Gastroesophageal sphincter (tissue), 4 donors: ENCODE measurements at places on chromosomes 4 and X. TPM values are rescaled to one million over a fixed set of nuclear protein-coding genes. Genes with fewer than 3 reads are reported as not detected.

HTR2C gene
- total RNA-seq, result not detected

HPGD gene
- total RNA-seq, result 178 TPM

BEX3 gene
- total RNA-seq, result 117 TPM

SFRP2 gene
- 20.1 TPM for total RNA-seq

LIMCH1 gene
- total RNA-seq, result 9.8 TPM

ZC4H2 gene
- 17.1 TPM for total RNA-seq

IL2RG gene
- total RNA-seq, result 3.2 TPM

AMBN gene
- not detected for total RNA-seq

GPRIN3 gene
- 2.4 TPM for total RNA-seq

NEUROG2 gene
- total RNA-seq, result not detected

GAGE12J gene
- not detected for total RNA-seq

MAGED4 gene
- 0.35 TPM for total RNA-seq

MAP7D2 gene
- 0.27 TPM for total RNA-seq

ALPK1 gene
- total RNA-seq, result 12.1 TPM

IGFBP7 gene
- 784 TPM for total RNA-seq

EFHC2 gene
- total RNA-seq, result 2.7 TPM

FOXR2 gene
- 0.27 TPM for total RNA-seq

FAM9C gene
- not detected for total RNA-seq

ART3 gene
- total RNA-seq, result 11.8 TPM

CT45A3 gene
- not detected for total RNA-seq

DGAT2L6 gene
- total RNA-seq, result not detected

INPP4B gene
- total RNA-seq, result 44.7 TPM

MYOZ2 gene
- total RNA-seq, result 0.20 TPM

SLITRK4 gene
- total RNA-seq, result 2.7 TPM

KCNIP4 gene
- total RNA-seq, result 0.59 TPM

TMPRSS11B gene
- 0.40 TPM for total RNA-seq

FAM47B gene
- total RNA-seq, result not detected

ZFP92 gene
- total RNA-seq, result 3.8 TPM

KDR gene
- 36.8 TPM for total RNA-seq

EGF gene
- 0.23 TPM for total RNA-seq

RNF175 gene
- 0.67 TPM for total RNA-seq

TNIP3 gene
- total RNA-seq, result not detected

CXorf66 gene
- total RNA-seq, result not detected

STARD8 gene
- 10.7 TPM for total RNA-seq

NPNT gene
- 109 TPM for total RNA-seq

RHOXF2B gene
- not detected for total RNA-seq

MAPK10 gene
- 40.9 TPM for total RNA-seq

TLR6 gene
- 1.4 TPM for total RNA-seq

FGF16 gene
- not detected for total RNA-seq

PNMA3 gene
- total RNA-seq, result 0.13 TPM

ADH1B gene
- total RNA-seq, result 519 TPM

TCEAL6 gene
- total RNA-seq, result not detected

XIAP gene
- 34.5 TPM for total RNA-seq

MGARP gene
- 1.2 TPM for total RNA-seq
